ENCODE measurements at places on chromosomes 7 and 10.
A peak's percentile ranks its signal among the peaks of the same experiment; 100 is the strongest.

GRCh38 chr10:43396061-43396927 lies 12.7 kb downstream of the HNRNPF start:
- peak; percentile 78 for DNase-seq

GRCh38 chr7:105600720-105601550 lies 19.6 kb upstream of the EFCAB10 start:
- no peak for DNase-seq

DNA sequence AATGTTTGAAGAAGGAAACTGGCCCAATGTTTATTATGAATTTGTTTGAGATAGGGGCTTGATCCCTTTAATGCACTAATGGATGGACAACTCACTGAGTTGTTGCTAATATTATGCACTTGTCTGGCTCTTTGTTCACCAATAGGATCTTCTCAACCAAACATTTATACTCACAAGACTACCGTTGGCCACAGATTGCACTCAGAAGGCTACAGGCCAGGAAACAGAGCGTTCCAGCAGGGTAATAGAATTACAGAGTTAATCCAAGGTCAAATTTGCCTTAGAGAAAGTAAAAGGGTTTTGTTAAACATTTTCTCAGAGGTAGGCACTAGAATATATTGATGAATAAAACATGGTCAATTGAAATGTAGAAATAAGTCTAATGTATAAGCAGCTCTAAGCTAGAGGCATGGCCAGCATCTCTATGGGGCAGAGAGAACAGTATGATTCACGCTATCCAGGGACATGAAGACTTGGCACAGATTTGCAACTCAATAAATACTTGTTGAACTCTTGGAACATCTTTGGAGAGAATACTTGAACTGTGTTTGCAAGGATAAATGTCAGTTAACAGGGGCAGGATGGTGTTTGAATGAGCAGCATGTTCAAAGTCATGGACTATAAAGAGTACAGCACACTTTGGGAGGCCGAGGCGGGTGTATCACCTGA lies 606.9 kb downstream of the SORCS3 start:
- no peak for DNase-seq

- no peak for DNase-seq
Measured at GRCh38 chr10:48266528-48266927, 8.0 kb downstream of the FRMPD2 start.

GRCh38 chr10:85187047-85187446 lies 858.7 kb downstream of the CCSER2 start:
- no peak for DNase-seq

DNA sequence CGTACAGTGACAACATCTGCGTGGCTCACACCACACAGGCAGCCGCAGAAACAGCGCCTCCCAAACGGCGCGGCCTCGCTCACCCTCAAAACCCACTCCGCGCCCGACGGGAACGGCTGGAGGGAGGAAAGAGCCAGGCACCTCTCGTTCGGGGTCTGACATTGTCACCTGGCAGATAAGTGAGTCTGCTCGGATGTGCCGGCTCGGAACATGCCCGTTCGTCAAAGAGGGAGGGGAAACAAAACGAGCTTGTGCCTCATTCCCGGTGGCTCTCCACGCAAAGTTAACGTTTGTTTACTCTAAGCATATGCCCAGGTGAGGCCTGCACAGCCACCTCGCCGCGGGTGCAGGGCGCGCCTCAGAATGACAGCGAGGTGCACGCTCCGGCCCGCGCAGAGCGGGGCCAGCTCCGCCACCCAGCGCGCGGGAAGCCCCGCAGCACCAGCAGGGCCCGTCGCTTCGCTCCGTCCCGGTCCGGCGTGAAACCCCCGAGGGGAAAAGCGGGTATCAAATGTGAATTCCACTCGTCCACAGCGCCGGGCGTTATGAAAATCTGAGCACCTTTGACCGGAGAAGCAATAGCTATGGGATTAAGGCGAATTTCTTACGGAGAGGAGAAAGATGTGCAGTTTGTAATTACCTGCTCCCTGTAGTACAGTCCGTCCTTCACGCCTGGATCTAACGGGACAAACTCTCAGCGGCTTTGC lies 13.1 kb downstream of the CNPY1 start:
- DNase-seq: no peak

- DNase-seq: no peak
Measured at GRCh38 chr7:158611541-158611940, 23.9 kb upstream of the PTPRN2 start.

GRCh38 chr10:5812283-5813090 lies 747 bp downstream of the GDI2 start:
- DNase-seq: peak; percentile 28

GRCh38 chr10:63718006-63718405 lies 196.8 kb downstream of the REEP3 start:
- no peak for DNase-seq

- no peak for DNase-seq
Measured at GRCh38 chr7:46179061-46179610, 258.1 kb upstream of the IGFBP3 start.

- DNase-seq: no peak
Measured at GRCh38 chr7:152395112-152395511, 40.7 kb downstream of the KMT2C start.
